ENCODE measurements at places on chromosomes 12 and 14. TPM values are rescaled to one million over a fixed set of nuclear protein-coding genes. Genes with fewer than 3 reads are reported as not detected.

GRCh38 chr12:54060174-54060974, 6.7 kb downstream of the HOXC4 start:
- no peak overlapping the region for H3K4me3 ChIP-seq
- no peak overlapping the region for H3K27ac ChIP-seq
- peaks cover 72% of the 10 kb centered on the region for H3K27me3 ChIP-seq
- H3K36me3 ChIP-seq = no peaks in the 10 kb centered on the region

Gene OR4M1
- not detected for total RNA-seq

- H3K27me3 ChIP-seq = no peaks in the 10 kb centered on the region
- no peaks in the 10 kb centered on the region for H3K4me1 ChIP-seq
- H3K36me3 ChIP-seq = no peaks in the 10 kb centered on the region
- DNase-seq = no peak
- H3K27ac ChIP-seq = no peak overlapping the region
Observed at GRCh38 chr12:41507286-41507685, 319.2 kb downstream of the PDZRN4 start.

DNA sequence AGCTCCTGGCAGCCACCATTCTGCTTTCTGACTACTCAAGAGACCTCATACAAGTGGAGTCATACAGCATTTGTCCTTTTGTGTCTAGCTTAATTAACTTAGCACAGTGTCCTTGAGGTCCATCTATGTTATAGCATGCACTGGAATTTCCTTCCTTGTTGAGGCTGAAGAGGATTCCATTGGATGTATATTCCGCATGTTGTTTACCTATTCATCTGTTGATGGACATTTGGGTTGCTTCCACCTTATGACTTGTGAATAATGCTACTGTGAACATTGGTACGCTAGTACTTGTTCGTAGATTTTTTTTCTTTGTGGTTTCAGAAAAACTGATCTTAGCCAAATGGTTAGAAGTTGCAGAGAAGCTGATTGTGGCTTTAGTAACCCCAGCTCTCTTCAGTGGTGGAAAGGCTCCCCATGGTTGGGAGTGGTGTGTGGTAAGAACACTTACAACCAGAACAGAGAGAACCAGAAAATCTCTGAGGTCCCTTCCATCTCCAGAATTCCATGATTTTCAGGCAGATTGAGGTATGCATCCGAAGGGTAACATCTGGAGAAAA, 118.4 kb downstream of the SAMD4A start:
- no peaks in the 10 kb centered on the region for H3K36me3 ChIP-seq
- no peak for DNase-seq
- no peak overlapping the region for H3K4me3 ChIP-seq
- H3K27ac ChIP-seq = no peak overlapping the region
- H3K27me3 ChIP-seq = no peaks in the 10 kb centered on the region

Gene COX8C
- not detected for total RNA-seq

Gene MSI1
- 2.2 TPM for total RNA-seq

Measured in hepatocyte (in vitro differentiated cells).